Uterus (tissue), 4 donors: ENCODE measurements at places on chromosomes 5 and 9. TPM values are rescaled to one million over a fixed set of nuclear protein-coding genes. Genes with fewer than 3 reads are reported as not detected.

DNA sequence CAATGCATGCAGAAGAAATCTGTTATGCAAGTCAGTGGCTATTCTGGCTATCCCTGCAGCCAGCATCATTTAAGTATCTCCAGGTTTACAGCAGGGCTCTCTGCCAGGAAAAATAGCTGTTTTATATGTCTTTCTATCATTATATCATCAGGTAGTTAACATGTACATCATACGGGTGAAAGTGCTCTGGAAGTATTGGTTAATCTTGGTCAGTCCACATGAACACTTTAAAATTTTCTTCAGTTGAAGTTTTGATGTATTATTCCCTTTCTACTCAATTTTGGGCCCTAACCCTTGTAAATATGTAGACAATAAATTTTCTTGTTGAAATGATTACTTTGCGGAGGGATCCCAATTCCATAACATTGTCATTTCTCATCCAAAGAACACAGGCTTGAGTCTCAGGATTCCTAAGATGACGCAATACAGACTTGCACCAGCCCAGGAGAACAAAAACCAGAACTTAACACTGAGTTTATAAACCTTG, 67.5 kb downstream of the SEMA6A start:
- H3K4me3 ChIP-seq: no peak overlapping the region
- no peak for DNase-seq
- H3K27me3 ChIP-seq: no peaks in the 10 kb centered on the region
- H3K27ac ChIP-seq: no peak overlapping the region

GRCh38 chr5:93249651-93250289, 331.2 kb downstream of the NR2F1-AS1 start:
- DNase-seq: no peak
- no peaks in the 10 kb centered on the region for H3K36me3 ChIP-seq
- no peaks in the 10 kb centered on the region for H3K27me3 ChIP-seq
- H3K4me1 ChIP-seq: no peaks in the 10 kb centered on the region
- peak overlapping the region; percentile 77 for H3K27ac ChIP-seq
- H3K4me3 ChIP-seq: peak overlapping the region; percentile 39

DNA sequence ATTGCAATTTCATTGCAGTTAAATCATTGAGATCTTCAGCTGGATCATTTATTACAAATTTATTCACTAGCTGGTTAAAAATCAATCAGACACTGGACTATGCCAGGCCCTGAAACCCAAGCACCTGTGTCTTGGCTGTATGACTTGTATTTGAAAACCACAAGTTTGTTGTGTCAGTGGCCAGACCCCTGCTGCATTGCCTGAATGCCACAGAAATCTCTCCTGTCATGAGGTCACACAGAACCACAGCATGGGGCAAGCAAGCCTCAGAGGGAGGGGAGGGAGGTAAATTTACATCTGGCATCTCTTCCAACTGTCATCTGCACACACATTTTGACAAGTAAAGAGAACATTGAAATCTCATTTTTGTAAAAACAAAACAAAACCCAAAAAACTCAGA, 90.0 kb downstream of the ARRDC3 start:
- no peaks in the 10 kb centered on the region for H3K27me3 ChIP-seq
- no peak overlapping the region for H3K27ac ChIP-seq
- no peak for DNase-seq
- H3K4me1 ChIP-seq: no peaks in the 10 kb centered on the region
- no peak overlapping the region for H3K4me3 ChIP-seq

DNA sequence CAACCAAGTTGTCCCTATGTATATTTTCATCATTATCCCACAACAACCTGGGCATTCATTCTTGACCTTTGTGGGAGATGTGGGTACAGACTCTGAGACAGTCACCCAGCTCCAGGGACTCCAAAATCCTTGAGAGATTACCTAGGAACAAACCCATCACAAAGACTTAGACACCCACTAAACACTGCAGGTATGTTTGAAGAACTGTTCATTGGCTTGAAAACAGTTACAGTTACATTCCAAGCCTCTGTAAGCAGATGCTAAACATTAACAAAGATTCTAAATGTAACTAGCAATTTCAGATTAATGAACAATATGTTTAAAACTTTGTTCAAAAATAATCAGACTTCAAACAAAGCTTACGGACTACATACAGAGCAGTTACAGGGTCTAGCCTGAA, 24.7 kb downstream of the DEPDC1B start:
- no peak overlapping the region for H3K4me3 ChIP-seq
- DNase-seq: no peak
- H3K4me1 ChIP-seq: no peaks in the 10 kb centered on the region
- no peaks in the 10 kb centered on the region for H3K36me3 ChIP-seq
- H3K27ac ChIP-seq: no peak overlapping the region

DNA sequence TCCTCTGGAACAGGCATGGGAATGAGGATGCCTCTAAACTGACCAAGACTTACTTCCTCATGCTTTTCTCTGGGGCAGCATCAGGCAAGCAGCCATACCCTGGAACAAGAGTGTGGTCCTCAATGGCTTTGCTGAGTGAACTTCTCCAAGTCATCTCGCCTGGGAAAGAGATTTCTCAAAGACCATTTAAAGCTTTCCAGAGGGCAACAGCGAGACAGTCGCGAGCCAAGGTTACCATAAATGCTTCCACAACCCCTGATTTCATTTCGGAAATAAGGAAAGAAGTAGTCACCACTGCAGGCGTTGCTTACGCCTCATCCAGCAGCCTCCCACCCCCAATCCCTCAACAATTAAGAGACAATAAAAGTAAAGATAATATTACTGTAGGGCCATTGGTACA, 1.1 kb upstream of the SNCAIP start:
- peak; percentile 27 for DNase-seq
- H3K36me3 ChIP-seq: no peaks in the 10 kb centered on the region
- H3K27ac ChIP-seq: peak overlapping the region; percentile 90
- H3K4me3 ChIP-seq: peak overlapping the region; percentile 68

- DNase-seq: no peak
- no peaks in the 10 kb centered on the region for H3K36me3 ChIP-seq
- no peak overlapping the region for H3K4me3 ChIP-seq
- H3K4me1 ChIP-seq: no peaks in the 10 kb centered on the region
Observed at GRCh38 chr5:149724130-149724840, 5.8 kb upstream of the PPARGC1B start.

- H3K27me3 ChIP-seq: no peaks in the 10 kb centered on the region
- DNase-seq: no peak
- no peak overlapping the region for H3K27ac ChIP-seq
Observed at GRCh38 chr5:89105171-89105695, 222.2 kb upstream of the MEF2C start.

GRCh38 chr5:56812110-56812509, 3.2 kb upstream of the MAP3K1 start:
- H3K36me3 ChIP-seq: no peaks in the 10 kb centered on the region
- peaks cover 2% of the 10 kb centered on the region for H3K4me1 ChIP-seq
- no peak for DNase-seq
- H3K27me3 ChIP-seq: no peaks in the 10 kb centered on the region
- H3K4me3 ChIP-seq: no peak overlapping the region

GRCh38 chr9:35706951-35707350, 17.2 kb upstream of the TPM2 start:
- H3K4me3 ChIP-seq: no peak overlapping the region
- no peaks in the 10 kb centered on the region for H3K4me1 ChIP-seq
- no peak overlapping the region for H3K27ac ChIP-seq
- no peaks in the 10 kb centered on the region for H3K27me3 ChIP-seq

- no peak for DNase-seq
- H3K27ac ChIP-seq: no peak overlapping the region
- no peaks in the 10 kb centered on the region for H3K27me3 ChIP-seq
Observed at GRCh38 chr5:1666812-1667588, 132.6 kb downstream of the MRPL36 start.

DNA sequence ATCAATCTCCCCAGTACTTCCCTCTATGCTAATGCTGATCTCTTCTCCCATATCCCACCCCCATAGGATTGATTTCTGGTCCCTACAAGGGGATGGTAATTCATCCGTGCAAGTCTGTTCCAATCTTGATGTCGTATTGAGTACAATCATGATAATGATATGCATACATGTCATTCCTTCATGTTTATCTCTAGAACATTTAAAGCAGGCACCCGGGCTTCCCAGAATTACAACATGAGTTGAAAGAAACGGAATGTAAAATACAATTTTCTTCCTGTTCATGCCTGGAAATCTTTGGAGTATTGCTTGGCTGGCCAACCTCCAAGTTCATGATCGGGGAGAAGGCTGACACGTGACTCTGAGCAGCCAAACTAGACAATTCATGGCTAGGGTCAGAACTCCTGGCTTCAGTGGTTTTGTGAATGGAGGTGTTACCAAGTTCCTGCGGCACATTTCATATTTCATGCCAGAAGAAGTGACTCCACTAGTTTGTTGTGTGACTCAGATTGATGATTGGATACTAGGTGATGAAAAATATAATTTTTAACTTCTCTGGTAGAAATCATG, 66.6 kb downstream of the C9orf152 start:
- no peaks in the 10 kb centered on the region for H3K36me3 ChIP-seq
- H3K27ac ChIP-seq: peak overlapping the region; percentile 53
- DNase-seq: peak; percentile 73
- peaks cover 13% of the 10 kb centered on the region for H3K4me1 ChIP-seq
- no peaks in the 10 kb centered on the region for H3K27me3 ChIP-seq

Gene PCDHB2
- total RNA-seq: 2.3 TPM

GRCh38 chr9:135048758-135049444, 38.6 kb upstream of the OLFM1 start:
- H3K4me3 ChIP-seq: no peak overlapping the region
- no peaks in the 10 kb centered on the region for H3K4me1 ChIP-seq
- H3K36me3 ChIP-seq: no peaks in the 10 kb centered on the region
- H3K27ac ChIP-seq: no peak overlapping the region
- no peaks in the 10 kb centered on the region for H3K27me3 ChIP-seq
- DNase-seq: no peak
